Stimulated activated CD8-positive, alpha-beta memory T cell treated with anti-CD3 and anti-CD28 coated beads, Interleukin-2, amount 100 ng/mL, for 1 hour (primary cell): ENCODE measurements at places on chromosomes 3 and 15.

DNA sequence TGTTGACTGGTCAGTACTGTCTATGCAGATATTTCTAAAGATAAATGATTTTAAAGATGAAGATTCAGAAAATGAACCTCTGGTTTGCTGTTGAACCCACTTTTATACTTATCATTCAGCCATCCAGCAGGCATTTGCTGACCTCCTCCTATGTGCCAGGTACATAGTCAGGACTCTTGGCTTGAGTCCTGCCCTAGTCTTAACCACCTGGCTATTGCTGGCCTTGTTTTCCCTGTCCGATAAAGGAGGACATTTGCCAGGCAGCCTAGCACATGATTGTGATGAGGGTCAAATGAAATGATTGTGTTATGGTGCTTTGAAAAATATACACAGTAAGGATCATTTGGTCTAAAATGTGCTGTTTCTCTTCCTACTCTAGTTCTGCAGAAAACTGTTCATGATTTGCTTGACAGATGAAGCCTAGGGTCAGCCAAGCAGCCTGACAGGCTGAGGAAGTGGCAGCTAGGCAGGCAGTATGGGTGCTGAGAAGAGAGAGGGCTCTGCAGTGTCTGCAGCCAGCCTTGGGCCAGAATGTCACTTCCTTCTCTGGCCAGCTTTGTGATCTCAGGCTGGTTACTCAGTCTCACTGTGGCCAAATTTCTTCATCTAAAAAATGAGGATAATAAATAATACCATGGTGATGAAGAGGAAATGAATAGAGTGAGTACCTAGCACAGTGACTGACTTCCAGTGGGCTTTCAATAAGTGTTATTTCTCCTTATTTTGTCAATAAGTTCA is 13.8 kb downstream of the EXOSC7 start:
- DNase-seq = no peak

DNA sequence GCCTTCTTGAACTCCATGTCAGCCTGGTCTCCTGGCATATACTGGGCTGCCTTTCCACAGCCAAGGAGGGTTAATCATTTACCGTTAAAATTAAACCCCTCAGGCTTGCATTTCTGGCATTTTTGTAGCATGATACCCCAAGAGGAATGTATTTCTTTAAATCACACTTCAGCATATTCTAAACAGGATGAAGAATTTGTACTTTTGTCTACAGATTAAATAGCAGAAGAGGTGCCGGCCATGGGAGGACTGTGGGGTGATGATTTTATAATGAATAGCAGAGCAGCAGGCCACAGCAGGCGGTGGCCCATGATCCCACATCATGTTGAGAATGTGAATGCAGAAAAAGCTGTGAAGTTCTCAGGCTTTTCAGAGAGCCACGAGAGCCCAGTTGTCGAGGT is 90.2 kb downstream of the ARNT2 start:
- no peak for DNase-seq

GRCh38 chr15:87732976-87733375 is 523.6 kb downstream of the NTRK3 start:
- no peak for DNase-seq

DNA sequence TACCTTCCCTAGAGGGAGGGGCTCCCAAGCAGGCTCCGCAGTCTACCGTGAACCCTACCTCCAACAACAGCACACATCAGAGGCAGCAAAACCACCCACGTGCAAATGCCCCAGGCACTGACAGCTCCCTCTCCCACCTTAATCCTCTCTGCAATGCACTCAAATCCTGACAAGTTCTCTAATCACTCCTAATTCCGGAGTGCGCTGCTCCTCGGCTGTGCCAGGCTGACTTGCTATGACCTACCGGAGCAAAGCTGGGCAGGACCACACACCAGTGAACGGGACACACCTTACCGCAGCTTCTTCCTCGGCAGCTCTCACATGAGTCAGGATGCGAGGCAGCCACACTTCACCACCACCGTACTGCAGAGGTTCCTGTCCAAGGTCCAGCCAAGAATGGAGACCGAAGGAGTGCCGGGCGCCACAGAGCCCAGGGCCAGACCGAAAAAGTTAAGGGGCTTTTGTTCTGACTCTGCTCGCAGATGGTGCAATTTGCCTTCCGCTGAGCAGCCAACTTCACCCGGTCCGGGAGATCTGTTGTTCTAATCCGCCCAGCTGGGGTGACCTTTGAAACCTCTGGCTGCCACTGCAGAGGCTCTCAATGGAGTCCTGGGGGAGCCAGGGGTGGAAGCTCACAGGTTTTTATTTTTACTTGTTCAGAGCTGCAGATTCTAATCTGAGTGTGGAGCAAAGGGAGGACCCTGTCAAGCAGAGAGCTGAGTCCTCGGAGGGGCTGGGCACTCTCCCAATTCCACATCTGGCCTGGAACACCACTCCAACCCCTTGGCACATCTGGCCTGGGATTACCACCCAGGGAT is 84.4 kb downstream of the MYLK start:
- no peak for DNase-seq

GRCh38 chr15:87910301-87910700 is 346.2 kb downstream of the NTRK3 start:
- DNase-seq = no peak

GRCh38 chr15:29548006-29548405 is 274.3 kb downstream of the TJP1 start:
- no peak for DNase-seq

DNA sequence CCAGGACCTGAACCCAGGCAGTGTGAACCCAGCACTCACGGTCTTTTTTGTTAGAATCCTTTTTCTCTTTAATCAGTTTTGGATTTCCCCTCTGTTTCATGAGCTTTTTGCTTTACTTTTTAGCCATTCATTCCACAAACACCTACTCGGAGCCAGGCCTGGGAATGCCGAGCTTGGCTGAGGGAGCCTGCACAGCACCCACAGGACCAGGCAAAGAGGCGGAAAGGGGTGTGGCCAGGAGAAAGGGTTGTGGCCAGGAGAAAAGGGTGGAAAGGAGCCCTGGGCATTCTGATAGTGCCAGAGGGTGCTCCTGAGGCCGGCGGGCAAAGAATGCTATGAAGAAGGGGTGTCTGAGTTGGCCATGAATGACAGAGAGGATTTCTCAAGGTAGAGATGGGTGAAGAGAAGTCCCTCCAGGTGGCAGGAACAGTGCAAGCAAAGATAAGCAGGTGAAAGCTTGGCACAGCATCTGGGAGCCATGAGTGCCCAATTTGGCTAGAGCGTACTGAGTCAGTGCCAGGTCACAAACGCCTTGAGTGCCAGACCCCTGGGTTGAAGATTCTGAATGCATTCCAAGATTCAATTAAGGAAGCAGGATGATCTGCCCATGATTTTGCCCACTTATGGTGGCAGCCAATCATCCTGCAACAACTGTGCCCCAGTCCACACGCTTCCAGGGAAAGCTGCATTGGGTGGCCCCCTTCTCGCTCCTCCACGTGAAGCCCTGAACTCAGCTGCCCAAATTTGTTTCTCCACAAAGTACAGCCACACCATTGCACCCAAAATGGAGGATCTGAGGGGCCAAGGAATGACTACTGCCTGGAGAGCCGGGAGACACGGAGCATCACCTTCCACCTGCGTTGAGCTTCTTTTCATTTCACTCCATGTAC is 157.2 kb downstream of the XXYLT1 start:
- no peak for DNase-seq

DNA sequence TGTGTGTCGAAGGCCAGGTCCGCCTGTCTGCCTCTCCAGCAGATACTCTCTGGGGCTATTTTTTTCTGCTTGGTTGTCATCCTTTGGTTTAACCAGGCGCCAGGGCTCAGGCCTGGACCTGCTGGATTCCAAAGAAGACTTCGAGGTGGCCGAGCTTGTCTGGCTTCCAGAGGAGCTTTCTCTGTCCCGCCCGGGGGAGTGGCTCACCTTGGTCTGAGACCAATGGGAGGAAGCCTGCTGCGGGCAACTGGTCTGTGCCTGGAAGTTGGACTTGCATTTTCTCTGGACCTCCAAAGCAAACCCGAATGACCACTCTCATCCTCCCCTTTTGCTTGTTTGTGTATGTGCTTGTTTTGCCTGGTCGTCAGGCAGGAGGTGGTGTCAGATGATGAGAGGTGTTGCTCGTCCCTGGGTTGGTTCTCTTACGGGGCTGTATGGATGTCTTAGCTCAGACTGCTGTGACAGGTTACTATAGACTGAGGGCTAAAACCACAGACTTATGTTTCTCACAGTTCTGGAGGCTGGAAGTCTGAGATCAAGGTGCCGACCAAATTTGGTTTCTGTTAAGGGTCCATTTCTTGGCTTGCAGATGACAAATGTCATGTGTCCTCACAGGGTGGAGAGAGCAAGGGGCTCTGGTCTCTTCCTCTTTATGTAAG is 19.3 kb downstream of the IGF1R start:
- no peak for DNase-seq

- no peak for DNase-seq
Observed at GRCh38 chr15:67822537-67823313, 2.6 kb upstream of the SKOR1 start.

- DNase-seq = no peak
Observed at GRCh38 chr3:46135475-46135874, 72.6 kb downstream of the CCR1 start.

GRCh38 chr3:42516443-42516842 is 14.0 kb downstream of the VIPR1 start:
- no peak for DNase-seq

GRCh38 chr15:67125589-67126502 is 60.4 kb downstream of the SMAD3 start:
- DNase-seq = no peak

- DNase-seq = no peak
Observed at GRCh38 chr3:156659260-156659659, 15.1 kb upstream of the TIPARP start.

DNA sequence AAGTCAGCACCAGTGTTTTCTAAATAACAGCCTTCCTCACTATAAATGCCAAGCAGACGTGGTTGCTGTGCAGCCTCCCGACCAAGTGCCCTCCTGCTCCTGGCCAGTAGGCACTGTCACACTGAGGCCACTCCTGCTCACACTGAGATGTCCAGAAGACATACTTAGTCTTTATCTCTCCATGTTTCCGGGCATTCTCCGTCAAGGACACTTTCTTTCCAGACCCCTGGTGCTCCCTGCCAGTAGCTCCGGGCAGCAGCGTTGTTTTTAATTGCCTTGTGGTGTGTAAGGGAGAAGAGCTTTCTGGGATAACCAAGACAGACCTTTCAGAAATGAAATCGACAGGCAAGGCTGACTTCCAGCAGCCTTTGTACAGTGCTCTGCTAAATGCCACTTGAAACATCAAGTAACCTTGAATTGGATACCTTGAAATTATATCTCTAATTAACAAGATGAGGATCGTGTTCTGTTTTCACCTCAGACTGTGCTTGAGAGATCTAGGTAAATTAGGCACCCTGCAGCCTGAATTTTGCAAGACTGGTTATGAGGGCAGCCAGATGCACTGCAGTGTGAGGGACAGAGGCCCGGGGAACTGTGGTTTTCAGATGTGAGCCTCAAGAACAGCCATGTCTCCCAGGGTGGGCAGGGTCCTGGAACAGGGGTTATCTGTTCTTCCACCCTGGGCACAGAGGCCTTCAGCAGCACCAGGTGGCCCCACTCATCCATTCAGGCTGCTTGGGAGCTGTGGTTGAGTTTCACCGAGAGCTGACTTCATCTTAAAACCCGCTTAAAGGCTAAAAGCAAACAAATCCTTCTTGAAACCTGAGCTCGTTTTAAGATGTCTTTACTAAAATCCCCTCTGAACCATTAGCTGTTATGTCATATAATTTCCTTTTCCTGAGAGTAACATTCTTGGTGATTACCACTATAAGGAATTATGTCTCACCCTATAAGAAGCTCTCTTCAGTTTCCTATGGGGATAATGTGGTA is 105.5 kb upstream of the IL12A start:
- DNase-seq = no peak

DNA sequence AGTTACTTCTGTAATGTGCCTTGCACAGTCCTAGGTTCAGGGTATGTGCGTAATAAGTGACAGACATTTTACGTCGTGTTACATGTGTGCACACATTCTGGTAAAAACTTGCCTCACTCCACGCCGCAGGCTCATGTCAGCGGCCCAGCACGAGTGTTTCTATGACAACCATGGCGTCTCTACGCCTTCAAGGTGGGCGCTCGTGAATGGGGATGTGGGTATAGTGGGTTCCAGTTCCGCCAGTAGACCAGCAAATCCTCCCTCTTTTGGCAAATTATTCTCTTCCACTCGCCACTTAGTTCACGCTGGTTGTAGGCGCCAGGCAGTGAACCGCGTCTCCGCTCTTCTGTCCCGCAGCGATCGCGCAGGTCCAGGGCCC is 40.3 kb downstream of the CHST14 start:
- DNase-seq = no peak

DNA sequence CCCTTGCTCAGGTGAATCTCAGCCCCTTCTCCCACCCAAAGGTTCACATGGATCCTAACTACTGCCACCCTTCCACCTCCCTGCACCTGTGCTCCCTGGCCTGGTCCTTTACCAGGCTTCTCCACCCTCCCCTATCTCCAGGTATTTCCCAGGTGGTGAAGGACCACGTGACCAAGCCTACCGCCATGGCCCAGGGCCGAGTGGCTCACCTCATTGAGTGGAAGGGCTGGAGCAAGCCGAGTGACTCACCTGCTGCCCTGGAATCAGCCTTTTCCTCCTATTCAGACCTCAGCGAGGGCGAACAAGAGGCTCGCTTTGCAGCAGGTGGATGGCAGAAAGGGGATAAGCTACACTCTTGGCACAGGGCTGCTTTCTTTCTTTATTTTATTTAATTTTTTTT is 4.5 kb downstream of the FAM131A start:
- no peak for DNase-seq

DNA sequence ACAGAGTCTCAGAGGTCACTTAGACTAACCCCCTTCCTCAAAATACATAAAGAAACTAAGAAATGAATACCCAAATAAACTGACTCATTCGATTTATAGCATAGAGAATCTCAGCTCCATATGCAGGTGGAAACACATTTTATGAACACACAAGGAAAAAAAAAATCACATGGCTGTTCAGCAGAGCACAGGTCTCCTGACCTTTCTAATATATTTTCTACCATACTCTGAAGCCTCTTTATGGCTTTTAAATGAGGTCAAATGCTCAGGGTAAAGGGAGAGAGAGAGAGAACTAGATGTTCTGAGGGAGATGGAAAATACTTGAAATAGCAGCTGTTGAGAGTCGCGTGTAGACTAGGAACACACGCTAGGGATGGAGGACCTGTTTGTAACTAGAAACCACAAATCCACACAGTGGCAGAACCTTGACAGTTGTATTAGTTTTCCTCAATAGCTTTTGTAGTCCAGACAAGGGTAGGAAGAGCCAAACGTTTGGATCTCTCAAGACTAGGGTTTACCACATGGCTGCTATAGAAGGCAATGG is 165.3 kb downstream of the FMN1 start:
- no peak for DNase-seq

DNA sequence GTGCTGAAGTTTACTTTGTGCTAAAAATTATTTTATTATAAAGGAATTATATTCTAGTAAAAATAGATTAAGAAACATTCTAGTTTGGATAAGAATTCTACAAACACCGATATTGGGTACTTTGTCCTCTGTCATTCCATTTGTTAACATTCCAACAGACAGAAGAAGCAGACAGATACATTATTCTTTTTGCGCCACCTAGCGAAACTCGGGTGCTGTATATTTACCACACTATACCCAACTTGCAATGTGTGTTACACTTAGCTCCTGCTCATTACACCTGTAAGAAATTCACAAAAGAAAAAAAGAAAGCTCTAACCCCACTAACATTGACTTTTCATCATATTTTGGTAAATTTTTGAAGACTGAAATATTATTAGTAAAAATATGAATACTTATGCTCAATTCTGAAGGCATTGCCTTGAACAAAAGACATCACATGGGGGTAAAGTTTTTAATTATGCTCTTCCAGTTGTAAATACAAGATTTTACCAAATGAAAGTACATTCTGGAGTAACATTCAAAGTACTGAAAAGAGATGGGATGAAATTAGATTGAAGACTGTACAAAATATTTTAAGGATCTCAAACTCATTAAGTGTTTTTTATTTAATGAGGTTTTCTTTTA is 136.5 kb upstream of the MLF1 start:
- no peak for DNase-seq

- DNase-seq = no peak
Observed at GRCh38 chr3:171058058-171058457, 31.5 kb upstream of the SLC2A2 start.
